ENCODE measurements at places on chromosomes 12 and 14. TPM values are rescaled to one million over a fixed set of nuclear protein-coding genes. Genes with fewer than 3 reads are reported as not detected.
A peak's percentile ranks its signal among the peaks of the same experiment; 100 is the strongest.

DNA sequence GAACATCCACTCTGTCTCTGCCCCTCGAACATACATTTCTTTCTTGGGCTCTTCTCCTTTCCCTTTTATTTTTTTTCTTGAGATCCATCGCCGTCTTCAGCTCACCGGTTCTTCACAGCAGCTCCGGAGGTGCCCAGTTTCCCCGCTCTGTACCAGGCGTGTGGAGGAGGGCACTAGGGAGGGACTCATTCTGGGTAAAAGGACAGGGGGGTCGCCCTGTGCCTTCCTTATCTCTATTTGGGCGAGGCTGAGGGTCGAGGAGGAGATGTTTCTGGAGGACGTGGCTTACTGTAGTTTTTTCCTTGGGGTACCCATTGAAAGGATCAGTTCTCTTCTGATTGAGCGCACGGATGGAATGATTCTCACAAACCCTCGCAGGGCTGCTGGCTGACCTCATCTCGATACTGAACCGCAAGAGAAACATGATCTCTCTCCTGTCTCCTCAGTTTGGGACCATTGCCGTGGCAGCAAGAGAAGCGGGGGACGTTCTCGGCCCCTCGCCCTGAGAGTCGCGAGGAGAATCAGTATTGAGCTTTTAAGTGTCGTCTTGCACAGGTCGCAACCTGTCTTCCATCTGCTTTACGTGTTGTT, 386 bp downstream of the LIN52 start:
- peak; percentile 31 for DNase-seq

- DNase-seq: no peak
Observed at GRCh38 chr14:102949062-102949800, 26.8 kb downstream of the AMN start.

DNA sequence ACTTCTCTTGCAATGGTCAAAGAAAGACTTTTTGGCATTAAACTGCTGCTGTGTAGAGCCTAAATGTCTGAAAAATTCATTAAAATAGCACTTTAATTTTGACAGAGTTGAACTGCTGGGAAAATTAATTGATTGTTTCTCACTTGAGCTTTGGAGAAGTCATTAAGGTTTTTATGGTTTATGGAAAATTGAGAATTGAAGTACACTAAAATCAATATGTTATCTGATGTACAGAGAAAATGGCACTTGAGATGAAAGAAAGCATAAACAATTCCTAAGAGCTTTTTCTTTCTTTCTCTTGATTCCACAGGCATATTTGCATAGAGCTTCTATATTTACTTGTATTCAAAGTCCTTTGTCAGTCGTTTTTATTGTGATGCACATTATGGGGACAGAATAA, 188.5 kb upstream of the CAND1 start:
- DNase-seq: no peak

DNA sequence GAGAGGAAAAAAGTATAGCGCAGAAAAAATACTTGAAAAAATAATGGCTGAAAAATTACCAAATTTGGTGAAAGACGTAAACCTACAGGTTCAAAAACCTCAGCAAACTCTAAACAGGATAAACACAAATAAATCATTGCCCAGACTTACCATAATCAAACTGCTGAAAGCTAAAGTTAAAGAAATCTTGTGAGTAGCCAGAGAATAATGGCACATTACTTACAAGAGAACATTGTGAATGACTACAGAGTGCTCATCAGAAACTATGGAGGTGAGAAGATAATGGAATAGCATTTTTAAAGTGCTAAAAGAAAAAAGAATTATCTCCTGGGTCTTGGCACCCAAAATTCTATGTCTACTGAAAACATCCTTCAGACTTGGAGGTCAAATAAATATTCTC, 36.0 kb downstream of the ATF1 start:
- no peak for DNase-seq

GRCh38 chr12:3040663-3041544, 36.3 kb upstream of the TSPAN9 start:
- DNase-seq: no peak

GRCh38 chr14:51201890-51202289, 38.2 kb upstream of the TMX1 start:
- no peak for DNase-seq

- DNase-seq: no peak
Observed at GRCh38 chr12:30823156-30823699, 68.5 kb upstream of the CAPRIN2 start.

DNA sequence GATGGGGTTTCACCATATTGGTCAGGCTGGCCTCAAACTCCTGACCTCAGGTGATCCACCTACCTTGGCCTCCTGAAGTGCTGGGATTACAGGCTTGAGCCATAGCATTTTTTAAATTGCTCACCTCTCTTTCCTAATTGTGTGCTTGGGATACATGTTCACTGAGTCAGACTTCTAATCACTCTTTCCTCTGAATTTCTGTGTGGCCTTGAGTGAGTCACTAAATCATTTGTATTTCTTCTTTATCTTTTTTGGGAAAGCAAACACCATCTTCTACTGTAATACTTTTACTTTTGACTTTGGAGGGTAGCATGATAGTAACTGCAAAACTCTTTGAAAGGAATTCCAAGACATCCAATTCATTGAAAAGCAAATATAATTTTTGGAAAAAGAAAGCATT, 60.8 kb downstream of the FLRT2 start:
- DNase-seq: peak; percentile 13

GRCh38 chr12:96195845-96196451, 1.8 kb downstream of the ELK3 start:
- DNase-seq: peak; percentile 45

DNA sequence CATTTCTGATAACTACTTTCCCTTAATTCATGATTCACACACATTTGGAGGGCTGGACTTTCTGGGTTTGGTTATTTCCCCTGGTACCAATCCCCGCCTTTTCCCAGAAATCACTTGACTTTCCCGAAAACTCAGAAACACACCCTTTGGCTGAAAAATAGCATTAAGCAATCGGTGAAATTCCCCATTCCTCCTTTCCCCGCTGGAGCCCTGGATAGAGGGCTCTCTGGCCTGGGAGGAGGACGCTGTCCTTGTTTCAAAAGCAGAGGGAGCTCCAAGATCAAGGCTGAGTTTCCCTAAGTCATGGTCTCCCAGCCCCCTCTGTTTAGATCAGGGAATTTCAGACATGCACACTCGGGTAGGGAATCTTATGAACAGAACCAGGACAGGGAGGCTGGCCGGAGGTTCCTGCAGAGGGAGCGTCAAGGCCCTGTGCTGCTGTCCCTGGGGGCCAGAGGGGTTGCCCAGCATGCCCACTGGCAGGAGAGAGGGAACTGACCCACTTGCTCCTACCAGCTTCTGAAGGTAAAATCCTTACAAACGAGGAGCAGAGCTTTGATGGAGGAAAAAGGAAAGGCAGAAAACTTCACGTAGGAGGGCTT, at the start of gene C1S:
C1S (plus strand) TSS at position 366 of the 602 bp plus-strand sequence. CDS start 1,195 bp downstream, outside the sequence.
- peak; percentile 98 for DNase-seq

DNA sequence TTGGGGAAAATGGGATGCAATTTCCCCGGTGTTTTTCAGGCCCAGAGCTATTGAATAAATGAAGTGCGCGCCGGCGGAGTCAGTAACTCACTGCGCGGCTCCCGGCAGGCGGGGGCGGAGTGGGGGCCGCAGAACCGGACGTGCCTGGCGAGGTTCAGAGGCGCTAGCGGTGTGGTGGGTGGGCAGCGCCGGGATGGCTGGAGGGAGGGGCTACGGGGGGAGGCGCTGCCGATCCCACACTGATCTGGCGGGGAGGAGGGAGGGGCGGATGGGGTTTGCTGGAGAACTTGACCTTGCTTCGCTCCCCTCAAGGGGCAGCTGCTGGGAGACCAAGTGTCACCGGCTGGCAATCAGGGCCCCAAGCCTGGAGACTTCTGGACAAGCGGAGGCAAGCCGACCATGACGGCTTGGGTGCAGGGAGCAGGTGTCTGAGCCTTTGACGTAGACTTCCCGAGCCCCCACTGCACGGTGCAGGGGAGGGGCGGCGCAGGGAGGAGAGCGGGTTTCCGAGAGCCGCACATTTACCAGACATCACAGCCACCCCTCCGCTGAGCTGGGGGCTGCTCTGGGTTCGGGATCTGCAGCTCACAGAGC, 174.1 kb upstream of the RTL1 start:
- no peak for DNase-seq

DNA sequence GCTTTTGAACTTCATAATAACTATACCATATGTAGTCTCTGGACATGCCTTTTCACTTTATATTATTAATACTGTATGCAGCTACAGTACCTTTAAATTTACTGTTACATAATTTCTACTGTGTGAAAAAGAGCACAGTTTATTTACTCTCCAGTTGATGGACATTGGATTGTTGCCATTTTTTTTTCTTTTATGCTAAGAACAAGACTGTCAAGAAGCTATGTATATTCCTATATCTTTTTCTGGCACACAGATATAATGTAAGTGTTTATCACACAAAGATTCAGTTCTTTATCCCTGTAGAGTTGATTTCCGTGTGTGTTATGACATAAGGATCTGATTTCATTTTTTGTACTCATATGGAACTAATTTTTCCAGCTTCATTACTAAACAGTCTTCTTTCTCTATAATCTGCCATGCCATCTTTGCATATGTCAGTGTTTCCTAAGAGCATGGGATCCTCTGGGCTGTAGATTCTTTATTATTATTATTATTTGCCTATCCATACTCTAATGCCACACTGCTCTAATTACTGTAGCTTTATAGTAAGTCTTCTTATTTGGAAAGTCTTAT, 593.0 kb upstream of the ATP2B1 start:
- no peak for DNase-seq

DNA sequence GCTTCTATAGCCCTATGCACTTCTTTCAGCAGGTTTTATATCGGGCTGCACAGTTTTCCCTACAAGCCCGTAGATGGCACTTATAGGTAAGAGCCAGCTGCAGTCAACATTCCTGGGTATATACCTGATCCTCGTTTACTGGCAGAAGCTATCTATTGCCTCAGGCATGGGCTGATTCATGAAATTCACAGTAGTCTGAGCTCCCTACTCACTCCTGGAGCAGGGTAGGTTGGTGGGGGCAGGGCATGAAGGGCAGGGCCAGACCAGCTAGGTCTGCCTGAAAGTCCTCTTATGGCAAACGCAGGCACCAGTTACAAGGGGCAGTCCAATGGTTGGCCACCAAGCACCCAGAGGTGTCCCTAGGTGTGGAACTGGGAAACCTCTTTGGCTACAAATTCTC, 345.8 kb downstream of the RPS29 start:
- peak; percentile 70 for DNase-seq

DNA sequence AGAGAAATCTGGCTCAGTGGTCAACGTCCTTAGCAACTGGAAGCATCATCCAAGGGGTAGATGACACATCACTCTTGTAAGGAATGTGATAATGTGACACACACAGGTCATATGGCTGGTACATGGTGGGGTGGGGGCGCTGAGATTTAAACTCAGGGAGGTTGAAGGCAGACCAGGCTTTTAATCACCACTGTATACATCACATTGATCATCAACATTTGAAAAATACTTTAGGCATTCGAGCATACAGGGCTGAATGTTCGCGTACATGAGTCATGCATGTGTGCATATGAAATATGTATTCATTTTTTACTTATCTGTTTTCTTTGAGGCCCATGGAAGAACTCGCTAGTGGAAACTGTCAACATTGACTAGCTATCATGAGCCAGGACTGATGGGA, 976.4 kb downstream of the VRK1 start:
- no peak for DNase-seq

DNA sequence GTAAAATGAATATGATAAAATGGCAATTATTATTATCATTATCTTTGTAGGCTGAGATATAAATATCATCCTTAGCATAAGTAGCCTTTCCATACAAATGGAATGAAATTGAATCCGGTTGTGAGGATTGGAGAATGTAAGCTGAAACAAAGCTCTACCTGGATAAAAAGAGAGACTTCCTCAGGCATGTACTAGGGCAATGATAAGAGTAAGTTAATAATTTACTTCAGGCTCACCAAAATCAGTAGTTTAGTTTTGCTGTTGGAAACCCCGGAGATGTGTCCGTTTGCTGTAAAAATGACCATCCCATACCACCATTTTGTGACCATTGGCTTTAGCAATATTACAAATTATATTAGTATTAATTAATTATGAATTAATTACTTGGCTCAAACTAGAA, 96.3 kb downstream of the C12orf75 start:
- no peak for DNase-seq

- no peak for DNase-seq
Observed at GRCh38 chr12:120412421-120412820, 25.5 kb upstream of the COX6A1 start.

DNA sequence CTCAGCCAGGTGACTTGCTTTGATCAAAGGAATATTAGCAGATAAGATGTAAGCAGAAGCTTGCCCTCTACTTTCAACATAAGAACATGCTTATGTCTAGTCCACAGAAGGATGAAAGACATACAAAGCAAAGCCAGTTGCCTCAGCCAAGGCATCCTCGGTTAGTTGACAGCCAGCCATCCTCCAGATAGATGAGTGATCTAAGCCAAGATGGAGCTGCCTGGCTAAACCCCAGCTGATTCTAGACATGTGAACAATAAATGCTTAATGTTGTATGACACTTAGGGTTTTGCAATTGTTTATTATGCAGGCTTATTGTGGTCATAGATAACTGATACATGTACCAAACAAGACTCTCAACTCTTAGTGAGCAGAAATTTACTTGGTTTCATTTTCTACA, 157.6 kb upstream of the TMTC2 start:
- DNase-seq: no peak

GRCh38 chr12:25769082-25769945, 189.2 kb upstream of the RASSF8 start:
- DNase-seq: peak; percentile 56

The NOS1 gene
- not detected for total RNA-seq

The ASPG gene
- 0.05 TPM for total RNA-seq

The LRFN5 gene
- total RNA-seq: not detected

The ACAD10 gene
- 31.0 TPM for total RNA-seq

The KCNJ8 gene
- total RNA-seq: not detected

Measured in MCF 10A (cell line).